ENCODE measurements at places on chromosomes 1 and 21.

DNA sequence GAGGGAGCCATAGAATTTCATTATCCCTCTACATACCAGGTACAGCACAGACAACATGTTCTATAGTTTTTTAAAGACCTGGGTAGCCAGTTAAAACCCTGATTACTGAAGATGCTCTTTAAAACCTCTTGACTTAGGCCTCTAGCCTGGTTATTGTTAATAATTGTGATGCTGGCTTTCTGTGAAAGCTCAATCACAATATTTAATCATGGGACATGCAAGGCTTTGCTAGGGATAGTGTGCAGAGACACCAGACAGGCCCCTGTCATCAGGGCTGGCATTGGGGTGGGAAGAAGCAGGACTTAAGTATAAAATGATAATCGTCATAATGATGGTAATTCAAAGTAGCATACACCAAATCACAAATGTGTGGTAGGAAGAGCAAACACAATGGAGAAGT, 274.4 kb downstream of the PTBP2 start:
- DNase-seq = no peak

GRCh38 chr1:53811414-53811851, 26.7 kb downstream of the NDC1 start:
- no peak for DNase-seq

- no peak for DNase-seq
Observed at GRCh38 chr1:41582004-41582325, 97.5 kb upstream of the EDN2 start.

DNA sequence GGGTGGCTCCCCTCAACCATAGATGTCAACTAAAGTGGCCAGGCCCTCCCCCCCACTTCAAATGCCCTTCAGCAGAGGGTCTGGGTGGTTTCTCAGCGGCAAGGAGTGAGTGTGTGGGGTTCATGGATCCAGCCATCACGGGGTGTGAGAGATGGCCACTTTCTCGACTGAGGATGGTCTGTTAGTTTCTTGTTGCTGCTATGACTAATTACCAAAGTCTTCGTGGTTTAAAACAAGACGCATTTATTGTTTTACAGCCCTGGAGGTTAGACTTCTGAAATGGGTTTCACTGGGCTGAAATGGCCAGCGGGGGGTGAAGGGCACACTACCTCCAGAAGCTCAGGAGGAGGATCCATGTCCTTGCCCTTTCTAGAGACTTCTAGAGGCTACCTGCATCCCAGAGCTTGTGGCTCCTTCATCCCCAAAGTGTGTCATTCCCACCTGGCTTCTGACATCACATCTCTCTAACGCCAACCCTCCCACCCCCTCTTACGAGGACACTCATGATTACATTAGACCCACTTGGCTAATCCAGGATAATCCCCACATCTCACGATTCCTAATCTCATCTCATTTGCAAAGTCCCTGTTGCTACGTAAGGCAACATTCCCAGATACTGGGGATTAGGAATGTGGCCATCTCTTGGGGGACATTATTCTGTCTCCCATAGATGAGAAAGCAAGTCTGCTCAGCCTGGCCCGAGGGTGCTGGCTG, 53.0 kb downstream of the EPHB2 start:
- DNase-seq = no peak

DNA sequence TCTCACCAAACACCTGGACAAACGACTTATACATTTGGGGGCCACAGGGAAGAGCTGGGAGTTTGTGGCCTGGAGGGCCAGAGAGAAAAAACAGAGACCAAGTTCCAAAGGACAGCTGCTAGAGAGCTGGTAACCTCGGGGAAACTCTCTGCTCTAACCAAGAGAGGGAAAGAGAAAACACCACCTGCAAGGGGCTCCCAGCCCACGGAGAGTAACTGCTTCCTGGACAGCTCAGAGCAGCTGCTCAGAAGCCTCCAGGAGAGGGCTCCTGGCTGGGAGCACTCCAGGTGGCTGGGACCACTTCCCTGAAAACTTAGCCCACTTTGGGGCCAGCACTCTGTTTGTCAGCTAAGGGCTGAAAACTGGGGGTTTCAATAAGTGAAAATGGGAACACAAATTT, 154.8 kb upstream of the GRIK3 start:
- no peak for DNase-seq

GRCh38 chr1:85359874-85360721, 83.7 kb upstream of the BCL10 start:
- DNase-seq = no peak

GRCh38 chr1:43172527-43172972, 420 bp downstream of the CFAP57 start:
- peak; percentile 50 for DNase-seq

- no peak for DNase-seq
Observed at GRCh38 chr1:153439273-153439672, 21.2 kb downstream of the S100A7 start.

- no peak for DNase-seq
Observed at GRCh38 chr1:147091801-147092200, 80.5 kb downstream of the PRKAB2 start.

DNA sequence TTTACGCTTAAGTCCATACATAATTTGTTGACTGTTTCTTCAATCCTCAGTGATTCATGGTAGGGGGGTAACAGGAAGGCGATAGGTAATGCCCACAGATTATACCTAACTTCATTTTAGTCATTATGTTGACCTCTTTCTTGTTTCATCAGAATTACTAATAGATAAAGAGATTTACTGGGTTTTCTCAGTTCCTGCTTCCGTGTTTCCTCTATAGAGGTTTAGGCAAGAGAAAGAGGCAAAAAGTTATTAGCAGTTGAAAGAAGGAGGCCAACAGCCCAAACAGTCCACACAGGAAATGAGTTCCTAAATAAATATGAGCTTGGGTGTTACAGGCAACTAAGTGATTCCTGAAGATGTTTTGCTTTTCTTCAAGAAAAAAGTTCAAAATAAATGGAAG, 17.9 kb upstream of the CLCA1 start:
- no peak for DNase-seq

GRCh38 chr1:234400773-234401172, 27.5 kb downstream of the COA6 start:
- DNase-seq = no peak

GRCh38 chr21:46322351-46323226, 1.1 kb downstream of the C21orf58 start:
- no peak for DNase-seq

DNA sequence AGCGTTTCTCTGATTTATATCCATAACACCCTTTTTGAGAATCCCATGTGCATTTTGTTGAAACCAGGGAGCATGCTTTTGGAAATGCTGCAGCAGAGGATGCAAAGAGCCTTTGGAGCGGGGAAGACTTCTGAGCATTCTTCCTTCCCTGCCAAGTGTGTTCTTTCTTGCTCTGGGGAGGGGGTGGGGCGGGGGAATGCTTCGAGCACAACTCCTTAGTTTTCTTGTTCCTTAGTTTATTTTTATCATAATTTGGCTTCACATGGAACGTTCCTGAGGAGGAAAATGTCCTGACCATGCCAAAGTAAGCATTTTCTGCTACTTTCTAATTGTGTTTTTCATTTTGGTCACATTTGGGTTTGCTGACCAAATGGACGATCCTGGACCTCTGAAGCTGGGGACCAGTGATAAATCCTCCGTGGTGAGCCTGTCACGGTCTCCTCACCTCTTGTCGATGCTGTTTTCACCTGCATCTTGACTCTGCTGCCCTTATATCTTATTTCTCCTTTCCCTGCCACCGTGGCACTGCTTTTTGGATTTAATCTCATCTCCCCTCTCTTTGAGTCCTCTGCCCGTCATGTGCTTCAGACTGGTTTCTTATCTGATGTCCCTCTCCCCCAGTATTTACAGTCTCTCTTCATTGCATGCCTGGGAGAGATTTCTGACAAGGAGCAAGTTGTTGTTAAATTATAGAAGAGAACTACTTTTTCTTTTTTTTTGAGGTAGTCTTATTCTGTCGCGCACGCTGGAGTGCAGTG, 2.4 kb downstream of the CTPS1 start:
- DNase-seq = no peak

All from keratinocyte (primary cell).